Activated CD8-positive, alpha-beta memory T cell treated with anti-CD3 and anti-CD28 coated beads, Interleukin-2, amount 10 ng/mL, durations not matched to agents 7 days and 5 days (primary cell): ENCODE measurements at places on chromosomes 5 and 9.

DNA sequence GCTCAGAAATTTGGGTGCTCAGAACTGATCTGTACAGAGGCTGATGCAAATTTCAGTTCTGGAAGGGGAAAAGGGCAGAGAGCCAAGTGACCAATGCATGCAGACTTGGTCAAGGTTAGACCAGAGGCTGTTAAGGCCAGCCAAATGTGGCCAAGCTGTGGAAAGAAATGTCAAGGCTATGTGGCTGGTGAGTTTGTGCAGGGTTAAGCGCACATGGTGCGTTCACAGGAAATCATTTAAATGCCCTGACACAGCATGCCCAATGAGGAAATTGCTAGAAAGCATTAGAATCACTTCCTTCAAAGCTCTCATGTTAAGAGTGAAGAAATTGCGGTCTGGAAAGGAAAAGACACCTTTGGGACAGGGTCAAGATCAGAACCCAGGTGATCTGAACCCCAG is 58.0 kb downstream of the PTPN3 start:
- no peak for DNase-seq

- DNase-seq: no peak
Observed at GRCh38 chr9:4375424-4376200, 75.7 kb upstream of the GLIS3 start.

GRCh38 chr9:18256568-18256967 is 217.4 kb upstream of the ADAMTSL1 start:
- DNase-seq: no peak

DNA sequence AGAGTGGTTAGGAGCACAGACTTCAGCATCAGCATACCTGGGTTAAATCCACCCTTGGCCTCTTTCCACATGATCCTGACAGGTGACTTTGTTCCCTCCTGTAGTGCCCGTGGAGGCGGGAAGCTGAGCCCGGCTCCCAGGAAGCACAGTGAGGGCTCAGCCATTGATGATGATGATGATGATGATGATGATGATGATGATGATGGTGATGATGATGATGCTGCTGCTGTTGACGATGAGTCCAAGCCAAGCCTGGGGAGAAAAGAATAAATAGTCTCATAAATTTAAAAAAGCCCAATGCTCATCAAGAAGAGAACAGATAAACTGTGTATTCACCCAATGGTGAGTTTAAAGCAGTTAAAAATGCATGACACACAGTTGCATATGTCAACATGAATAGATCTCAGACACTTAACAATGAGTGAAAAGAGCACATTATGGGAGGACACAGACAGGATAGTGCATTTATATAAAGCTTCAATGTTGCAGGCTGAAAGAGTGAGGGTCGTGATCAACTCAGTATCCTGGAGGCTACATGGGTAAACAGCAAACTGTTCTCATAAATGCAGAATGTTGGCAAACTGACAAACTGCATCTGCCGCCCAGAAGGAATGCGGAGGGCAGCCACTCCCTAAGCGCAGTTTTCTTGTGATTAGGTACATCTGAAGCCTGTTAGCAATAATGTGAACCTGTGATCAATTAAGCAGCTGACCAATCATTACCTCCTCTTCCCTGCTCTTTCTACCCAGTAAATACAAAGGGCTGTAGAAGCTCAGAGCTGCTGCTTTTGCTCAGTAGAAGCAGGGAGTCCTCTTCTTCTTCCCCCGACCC is 11.7 kb upstream of the CFAP157 start:
- no peak for DNase-seq

GRCh38 chr5:107699425-107699824 is 28.7 kb upstream of the EFNA5 start:
- DNase-seq: no peak

GRCh38 chr9:7370988-7371387 is 428.6 kb downstream of the DMAC1 start:
- no peak for DNase-seq

- no peak for DNase-seq
Observed at GRCh38 chr9:81896070-81896469, 32.2 kb upstream of the SPATA31D4 start.

DNA sequence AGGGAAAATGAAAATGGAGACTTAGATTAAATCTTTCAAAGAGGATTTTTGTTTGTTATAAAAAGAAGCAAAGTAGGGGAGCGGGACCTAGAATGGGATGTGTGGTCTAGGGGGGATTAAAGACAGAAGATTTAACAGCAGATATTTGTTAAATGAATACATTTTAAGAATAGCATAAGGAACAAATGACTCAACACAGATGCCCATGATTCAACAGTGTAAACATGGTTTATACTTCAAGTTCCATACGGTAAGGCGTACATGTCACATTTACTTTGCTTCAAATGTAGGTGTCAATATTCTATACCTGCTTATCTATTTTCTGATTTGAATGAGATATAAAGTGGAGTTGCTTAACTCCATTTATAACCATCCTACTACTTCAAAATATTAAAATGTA is 1.5 kb downstream of the TICAM2 start:
- no peak for DNase-seq

- DNase-seq: no peak
Observed at GRCh38 chr5:161414896-161415295, 131.6 kb downstream of the GABRB2 start.

DNA sequence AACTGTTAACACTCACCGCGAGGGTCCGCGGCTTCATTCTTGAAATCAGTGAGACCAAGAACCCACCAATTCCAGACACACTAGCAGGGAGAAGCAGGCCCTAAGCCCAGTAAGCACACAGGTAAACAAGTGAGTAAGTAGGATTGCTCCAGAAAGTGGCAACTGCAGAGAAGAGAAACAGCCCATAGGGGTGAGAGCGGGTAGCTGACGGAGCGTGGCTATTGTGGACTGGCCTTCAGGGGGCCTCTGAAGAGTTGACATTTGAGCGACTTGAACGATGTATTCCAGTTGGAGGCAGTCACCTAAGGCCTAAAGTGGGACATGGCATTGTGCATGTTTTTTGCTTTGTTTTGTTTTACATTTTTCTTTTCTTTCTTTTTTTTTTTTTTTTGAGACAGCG is 74.2 kb downstream of the TSPAN17 start:
- no peak for DNase-seq

- DNase-seq: no peak
Observed at GRCh38 chr5:12016159-12016746, 112.0 kb upstream of the CTNND2 start.

GRCh38 chr5:139799359-139799758 is 3.8 kb downstream of the PSD2 start:
- no peak for DNase-seq

GRCh38 chr5:139049780-139050179 is 148.4 kb downstream of the SIL1 start:
- no peak for DNase-seq

DNA sequence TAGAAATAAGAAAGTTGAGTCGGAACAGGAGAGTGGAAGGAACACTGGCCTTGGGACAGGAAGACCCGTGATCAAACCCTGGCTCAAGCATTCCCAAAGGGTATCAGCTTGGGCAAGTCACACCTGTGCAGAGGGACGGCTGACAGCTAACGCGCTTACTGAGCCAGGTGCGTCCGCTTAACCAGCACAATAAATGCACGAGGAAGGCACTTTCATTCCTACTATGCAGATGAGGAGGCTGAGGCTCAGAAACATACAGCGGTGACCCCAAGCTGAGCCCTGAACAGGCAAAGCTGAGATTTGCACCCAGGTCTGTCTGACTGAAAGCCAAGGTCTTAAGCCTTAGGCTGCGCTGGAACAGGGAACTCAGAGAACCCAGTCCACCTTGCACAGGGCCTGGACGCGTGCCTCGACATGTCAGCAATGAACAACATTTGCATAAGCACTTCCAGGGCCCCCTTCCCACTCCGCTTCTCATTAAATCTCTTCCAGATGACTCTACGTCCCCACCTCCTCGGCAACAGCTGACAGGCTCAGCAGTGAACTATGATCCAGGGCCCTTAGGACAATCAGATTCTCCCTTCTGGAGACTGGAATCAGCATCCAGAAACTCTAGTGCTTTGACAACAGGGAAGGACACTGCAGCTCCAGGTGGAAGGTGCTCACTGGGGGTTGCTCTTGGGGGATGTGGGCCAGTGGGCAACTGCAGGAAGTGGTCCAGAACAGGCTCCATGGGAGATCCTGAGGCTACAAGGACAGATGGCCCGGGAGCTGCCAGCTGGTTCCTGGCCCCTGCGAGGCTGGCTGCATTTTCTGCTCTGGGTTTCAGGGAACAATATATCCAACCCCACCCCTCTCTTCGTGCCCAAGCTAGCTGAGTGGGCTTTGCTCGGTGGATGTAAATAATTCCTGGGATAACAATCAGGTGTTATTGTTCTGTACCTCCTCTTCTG is 35.2 kb downstream of the SH3PXD2B start:
- no peak for DNase-seq

DNA sequence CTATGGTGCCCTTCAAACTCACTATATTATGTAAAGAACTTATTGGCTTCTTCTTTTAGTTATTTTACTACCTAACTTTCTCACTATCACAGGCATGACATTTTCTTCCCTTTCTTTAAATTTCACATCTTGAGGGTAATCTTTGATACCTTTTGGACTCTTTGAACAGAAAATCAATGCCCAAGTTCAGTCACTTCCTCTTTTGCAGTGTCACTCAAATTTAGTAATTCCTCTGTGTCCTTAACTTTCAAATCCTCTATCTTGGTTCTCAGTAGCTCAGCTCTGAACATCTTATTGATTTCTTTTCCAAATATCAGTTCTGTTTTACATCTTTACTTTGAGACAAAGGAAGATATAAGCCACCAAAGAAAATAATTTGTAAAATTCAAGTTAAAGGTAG is 25.5 kb downstream of the CNTLN start:
- no peak for DNase-seq

DNA sequence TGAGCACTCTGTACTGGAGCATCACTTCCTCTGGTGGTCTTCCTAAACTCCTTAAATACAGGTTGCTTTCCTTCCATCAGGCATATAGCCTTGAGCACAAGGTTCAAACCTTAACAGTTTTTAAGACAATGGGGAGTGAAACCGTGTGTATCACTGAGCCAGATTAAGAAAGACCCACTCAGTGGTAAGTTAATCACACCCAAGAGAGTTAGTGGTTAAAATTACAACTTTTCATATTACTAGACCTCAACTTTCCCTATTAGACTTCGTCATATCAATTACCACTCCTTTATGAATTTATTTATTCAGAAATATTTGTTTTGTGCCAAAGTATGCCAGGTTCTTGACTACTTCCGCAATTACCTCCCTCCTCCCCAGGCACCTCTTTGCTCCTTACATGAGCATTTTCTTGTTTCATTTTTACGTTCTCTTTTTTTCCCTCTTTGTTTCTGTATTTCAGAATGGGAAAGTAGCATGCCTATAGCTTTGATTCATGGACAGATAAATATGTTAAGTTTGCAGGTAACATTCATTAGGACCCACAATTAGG is 351.0 kb downstream of the KIAA0825 start:
- DNase-seq: no peak

- no peak for DNase-seq
Observed at GRCh38 chr5:145385276-145385675, 449.9 kb downstream of the PRELID2 start.

DNA sequence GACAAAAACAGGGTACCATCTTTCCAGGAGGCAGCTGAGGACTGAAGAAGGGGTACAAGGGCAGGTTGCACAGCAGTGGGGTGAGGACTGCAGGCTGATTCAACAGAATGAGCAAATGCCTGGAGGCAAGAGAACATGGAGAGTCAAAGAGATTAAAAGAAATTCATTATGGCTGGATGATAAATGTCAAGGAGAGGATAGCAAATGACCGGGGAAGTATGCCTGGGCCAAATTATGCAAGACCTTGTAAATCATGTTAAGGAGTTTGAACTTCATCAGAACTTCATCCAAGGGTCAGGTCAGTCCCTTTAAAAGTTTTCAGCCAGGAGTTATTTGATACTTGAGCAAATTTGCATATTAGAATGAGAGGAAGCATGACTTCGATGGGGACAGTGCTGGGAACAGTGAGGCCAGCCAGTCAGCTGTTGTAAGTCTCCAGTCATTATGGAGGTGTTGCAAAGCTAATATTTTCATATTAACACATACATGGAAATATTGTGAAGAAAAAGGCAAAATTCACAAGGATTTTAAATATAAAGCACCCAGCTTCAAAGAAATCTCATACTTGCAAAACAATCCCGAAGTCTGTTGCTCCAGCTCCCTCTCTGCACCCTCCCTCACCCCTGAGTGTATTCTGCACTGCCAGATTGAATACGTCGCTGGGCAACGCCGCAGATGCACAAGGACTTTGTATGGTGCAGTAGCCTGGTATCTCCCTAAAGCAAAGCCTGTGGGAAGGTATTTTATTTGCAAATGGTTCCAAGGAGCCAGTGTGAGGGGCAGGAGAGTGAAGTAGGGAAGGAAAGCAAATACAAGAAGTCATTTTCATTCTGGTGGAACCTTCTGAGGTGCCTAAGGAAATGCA is 509.8 kb upstream of the TLE4 start:
- no peak for DNase-seq

- no peak for DNase-seq
Observed at GRCh38 chr5:9183992-9184391, 361.9 kb downstream of the SEMA5A start.

- DNase-seq: no peak
Observed at GRCh38 chr9:2281803-2282185, 266.6 kb downstream of the SMARCA2 start.

GRCh38 chr9:120650352-120650751 is 63.9 kb downstream of the MEGF9 start:
- no peak for DNase-seq

GRCh38 chr9:138073408-138073807 is 195.8 kb downstream of the CACNA1B start:
- no peak for DNase-seq

GRCh38 chr5:146447734-146448380 is 724 bp downstream of the TCERG1 start:
- DNase-seq: peak; percentile 70

GRCh38 chr5:171488876-171489275 is 69.4 kb downstream of the FGF18 start:
- no peak for DNase-seq

- no peak for DNase-seq
Observed at GRCh38 chr9:122236681-122237080, 7.9 kb upstream of the LHX6 start.

DNA sequence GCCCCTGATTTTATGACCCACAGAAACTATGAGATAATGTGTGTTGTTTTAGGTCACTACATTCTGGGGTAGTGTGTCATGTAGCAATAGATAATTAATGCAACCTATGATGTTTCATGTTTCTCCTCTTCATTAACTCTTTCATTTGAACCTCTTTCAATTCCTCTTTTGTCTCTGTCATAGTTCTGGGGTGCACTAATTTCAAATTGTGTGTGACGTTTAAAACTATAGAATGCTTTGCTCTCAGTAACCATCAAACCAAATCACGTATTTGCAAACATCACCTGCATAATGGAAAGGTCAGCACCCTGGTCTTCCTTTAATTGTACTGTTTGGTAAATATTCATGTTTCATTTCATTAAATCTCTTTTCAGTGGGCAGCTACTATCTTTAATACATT is 621.6 kb downstream of the TLR4 start:
- no peak for DNase-seq

- no peak for DNase-seq
Observed at GRCh38 chr5:99865159-99865558, 670.0 kb upstream of the FAM174A start.

DNA sequence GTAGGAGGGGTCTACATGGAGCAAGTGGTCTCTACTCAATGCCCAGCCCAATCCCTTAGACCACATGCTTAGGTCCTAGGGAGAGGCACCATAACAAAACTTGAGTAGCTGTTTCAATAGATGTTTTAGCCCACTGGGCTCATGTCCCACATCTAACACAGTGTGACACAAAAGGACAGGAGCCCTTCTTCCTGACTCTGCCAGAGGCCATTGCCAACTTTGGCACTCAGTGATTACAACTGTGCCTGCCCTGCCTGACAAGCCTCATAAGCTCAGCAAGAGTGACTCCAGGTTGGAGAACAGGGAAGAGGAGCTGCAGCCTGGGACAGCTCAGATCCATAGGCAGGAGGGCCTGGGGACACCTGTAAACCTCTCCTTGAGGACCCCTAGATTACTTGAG is 230.8 kb downstream of the ENC1 start:
- DNase-seq: no peak
